Activated CD4-positive, alpha-beta T cell treated with anti-CD3 and anti-CD28 coated beads, Interleukin-2, amount 50 U/mL, for 48 hours (primary cell): ENCODE measurements at places on chromosomes 11 and 22.

GRCh38 chr22:20957102-20957682 is 9.9 kb upstream of the AIFM3 start:
- no peak for DNase-seq

GRCh38 chr11:127627629-127628457 is 627.3 kb upstream of the KIRREL3 start:
- DNase-seq, result no peak

DNA sequence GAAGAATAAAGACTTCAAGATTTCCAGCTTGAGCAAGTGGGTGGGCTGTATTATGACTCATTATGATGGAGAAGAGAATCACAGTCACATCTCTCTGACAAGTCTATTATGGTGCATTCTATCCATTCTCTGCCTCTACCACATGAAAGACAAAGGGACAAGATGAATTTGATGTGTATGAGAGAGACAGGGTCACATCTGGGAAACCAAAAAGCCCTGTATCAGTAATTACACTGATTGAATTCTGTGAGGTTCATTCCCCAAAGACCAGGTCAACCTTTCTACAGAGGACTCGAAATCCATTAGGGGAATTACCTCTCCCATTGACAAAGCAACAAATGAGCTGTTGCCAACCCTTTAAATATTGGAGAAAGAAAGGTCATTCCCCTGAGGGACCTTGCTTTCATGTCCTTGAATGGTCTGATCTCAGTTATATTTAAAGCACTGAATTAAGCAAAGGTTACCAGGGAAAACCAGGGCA is 109.6 kb downstream of the USP35 start:
- no peak for DNase-seq

GRCh38 chr22:31950226-31950625 is 5.9 kb downstream of the YWHAH start:
- no peak for DNase-seq

- DNase-seq, result no peak
Measured at GRCh38 chr11:68741463-68741862, 9.9 kb downstream of the TESMIN start.

GRCh38 chr11:117039900-117040299 is 58.3 kb downstream of the SIK3 start:
- no peak for DNase-seq

DNA sequence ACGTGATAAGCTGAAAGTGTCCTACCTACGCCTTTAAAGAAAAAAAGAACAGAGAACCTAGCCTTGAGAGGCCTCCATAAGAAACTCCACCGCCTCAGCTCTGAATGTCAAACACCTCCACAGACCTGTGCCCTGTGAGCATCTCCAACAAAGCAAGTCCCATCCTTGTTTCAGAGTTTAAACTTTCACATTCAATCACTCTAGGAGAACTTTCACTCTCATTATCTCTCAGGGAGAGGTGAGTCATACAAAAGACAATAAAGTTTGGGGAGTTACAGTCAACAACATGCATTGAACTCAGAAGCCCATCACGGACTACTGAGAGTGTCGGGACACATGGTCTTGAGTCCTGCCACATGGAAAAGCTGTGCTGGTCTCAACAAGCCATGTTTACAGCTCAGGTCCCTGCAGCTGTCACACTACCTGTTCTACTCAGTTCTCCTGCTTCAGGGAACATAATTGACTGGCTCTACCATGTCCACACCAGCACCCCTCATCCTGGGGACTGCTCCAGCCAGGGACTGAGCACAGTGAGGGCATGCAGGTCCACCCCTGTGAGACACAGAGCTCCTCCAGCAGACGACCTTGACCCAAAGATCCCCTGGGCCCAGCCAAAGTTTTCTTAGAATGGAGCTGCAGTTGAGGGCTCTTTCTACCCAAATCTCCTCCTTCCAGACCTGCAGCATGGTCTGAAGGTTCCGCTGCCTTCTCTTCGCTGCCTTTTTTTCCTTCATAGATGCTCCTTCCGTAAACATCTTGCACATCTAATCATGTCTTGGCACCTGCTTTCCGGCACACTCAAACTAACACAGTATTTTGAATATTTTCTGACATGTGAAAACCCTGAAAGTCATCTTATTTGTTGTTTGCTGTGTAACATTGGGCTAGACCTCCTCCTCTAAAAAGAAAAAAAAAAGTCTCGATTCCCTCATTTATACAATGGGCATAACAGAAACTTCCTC is 114.9 kb downstream of the ETS1 start:
- DNase-seq, result peak; percentile 74

GRCh38 chr11:12743834-12744449 is 69.7 kb downstream of the TEAD1 start:
- no peak for DNase-seq

DNA sequence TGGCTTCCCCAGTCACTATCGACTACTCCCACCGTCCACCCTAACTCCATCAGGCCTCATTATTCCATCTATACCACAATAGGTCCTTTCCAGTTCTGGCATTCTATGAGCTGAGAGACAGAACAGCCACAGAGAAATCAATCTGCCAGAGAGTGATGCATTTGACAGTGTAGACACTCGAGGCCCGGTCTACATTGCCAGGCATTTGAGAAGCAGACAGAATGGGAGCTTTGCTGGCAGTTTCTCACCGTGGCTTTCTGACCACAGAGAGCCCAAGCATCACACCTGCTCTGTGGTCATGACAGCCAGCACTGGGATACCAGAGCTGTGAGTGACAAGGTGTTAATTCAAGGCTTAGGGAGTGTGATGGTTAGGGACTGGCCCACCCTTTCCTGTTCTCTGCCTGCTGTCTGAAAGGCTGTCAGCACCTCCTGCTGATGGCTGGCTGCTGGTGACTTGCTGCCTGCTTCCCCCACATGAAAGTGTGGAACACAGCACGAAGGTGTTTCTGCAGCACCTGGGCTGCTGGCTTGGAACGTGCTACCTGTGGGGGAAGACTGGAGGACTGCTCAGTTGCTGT is 137.8 kb downstream of the KIRREL3 start:
- no peak for DNase-seq

DNA sequence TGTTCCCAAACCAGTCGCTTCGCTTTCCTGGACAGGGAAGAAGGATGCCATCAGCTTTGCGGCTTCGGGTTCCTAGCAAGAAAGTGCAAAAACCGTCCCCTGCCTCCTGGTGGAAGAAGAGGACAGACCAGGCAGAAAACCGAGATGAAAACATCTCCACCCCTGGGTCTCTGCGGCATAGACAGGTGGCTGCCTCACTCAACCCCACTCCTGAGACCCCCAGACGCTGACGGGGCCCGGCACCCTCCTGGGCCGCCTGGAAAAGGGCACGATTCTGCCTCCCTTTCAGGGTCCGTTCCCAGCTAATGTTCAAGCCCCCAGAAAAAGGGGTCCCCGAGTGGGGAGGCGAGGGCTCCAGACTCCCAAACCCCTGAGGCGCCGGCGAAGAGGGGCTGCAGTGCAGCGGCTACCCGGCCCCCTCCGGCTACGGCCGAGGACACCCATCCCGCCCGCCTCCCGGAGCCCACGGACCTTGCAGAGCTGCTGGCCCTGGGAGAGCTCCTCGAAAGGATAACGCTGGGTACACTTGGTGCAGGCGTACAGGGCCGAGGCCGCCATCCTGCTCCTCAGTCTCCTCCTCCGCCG is 569 bp downstream of the FAM76B start:
- DNase-seq, result peak; percentile 37

- no peak for DNase-seq
Measured at GRCh38 chr22:28279888-28280287, 360.8 kb upstream of the PITPNB start.

- no peak for DNase-seq
Measured at GRCh38 chr11:80838153-80838552, 1397.3 kb upstream of the TENM4 start.

DNA sequence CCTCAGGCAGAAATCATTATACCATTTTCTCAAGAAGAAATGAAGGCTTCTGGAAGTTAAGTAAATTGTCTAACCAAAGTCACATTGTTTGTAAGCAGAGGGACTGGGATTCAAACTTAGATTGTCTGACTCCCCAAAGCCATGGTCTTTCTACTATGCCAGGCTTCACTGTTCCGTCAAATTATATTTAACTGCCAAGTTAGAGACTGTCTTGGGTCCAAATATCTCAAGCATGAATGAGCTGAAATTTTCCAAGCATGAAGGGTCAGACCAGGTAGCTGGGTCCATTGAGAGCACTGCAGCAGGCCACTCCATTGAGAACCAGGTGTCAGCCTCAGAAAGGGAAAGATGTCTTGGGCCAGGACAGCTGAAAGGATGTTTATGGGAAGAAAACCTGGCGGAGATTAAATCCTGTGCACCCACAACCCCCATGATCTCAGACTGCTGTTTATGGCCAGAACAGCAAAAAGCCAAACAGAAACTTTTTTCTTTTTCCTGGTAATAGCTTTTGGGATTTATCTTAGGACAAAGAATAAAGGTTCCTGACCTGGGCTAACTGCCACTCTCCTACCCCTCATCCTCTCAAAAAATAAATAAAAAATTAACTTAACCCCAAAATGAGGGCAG is 612.3 kb downstream of the INSC start:
- no peak for DNase-seq

- DNase-seq, result peak; percentile 78
Measured at GRCh38 chr11:235609-235996, 539 bp downstream of the SIRT3 start.

GRCh38 chr11:8249482-8249881 is 14.2 kb downstream of the LMO1 start:
- DNase-seq, result no peak
